Stimulated activated CD8-positive, alpha-beta memory T cell treated with anti-CD3 and anti-CD28 coated beads, Interleukin-12 subunit alpha, Interleukin-12 subunit beta, amount 100 ng/mL, for 1 hour (primary cell): ENCODE measurements at places on chromosomes 11 and 22.

DNA sequence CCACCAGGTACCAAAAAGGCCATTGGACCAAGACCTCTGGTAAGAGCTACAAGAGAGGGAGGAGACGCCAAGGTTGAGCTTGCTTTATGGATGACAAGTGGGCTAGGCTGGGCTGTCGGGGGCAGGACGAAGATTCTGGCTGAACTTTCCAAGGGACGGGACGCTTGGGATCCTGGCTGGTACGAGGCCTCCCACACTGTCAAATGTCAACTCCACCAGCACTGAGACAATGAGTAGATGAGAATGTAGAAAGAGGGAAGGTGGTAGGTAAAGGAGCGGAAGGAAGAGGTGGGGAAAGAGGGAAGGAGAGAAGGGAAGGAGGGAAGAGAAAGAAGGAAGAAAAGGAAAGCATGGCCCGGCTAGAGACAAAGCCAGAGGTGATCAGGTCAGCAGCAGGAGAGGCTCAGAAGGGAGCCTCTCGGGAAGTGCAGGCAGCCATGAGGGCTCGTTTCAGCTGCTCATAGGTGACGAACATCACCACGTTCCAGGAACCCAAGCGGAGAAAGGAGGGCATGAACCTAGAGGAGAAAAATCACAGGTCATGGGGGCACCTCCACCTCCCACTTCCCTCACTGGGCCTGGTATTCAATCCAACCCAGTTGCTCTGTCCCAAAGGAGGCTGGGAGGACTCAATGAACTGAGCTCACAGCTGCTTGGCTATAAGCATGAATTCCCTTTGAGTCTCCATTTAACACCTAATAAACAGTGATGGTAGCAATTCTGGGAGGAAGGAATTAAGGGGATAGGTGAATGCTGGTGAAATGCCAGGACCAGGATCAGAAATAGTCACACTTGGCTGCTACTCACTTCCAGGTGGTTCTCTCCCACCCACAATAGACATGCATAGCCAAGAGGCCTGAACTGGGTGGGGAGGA lies 7.8 kb downstream of the UCP2 start:
- DNase-seq: no peak

- no peak for DNase-seq
Observed at GRCh38 chr22:17258015-17258787, 39.0 kb upstream of the ADA2 start.

GRCh38 chr11:113778111-113778910 lies 1.3 kb upstream of the CLDN25 start:
- no peak for DNase-seq

GRCh38 chr11:62980133-62980760 lies 4.5 kb downstream of the SLC22A6 start:
- no peak for DNase-seq

- DNase-seq: no peak
Observed at GRCh38 chr11:39641751-39642150, 1817.7 kb downstream of the LRRC4C start.

- no peak for DNase-seq
Observed at GRCh38 chr11:92739491-92739890, 230.0 kb upstream of the MTNR1B start.
